ENCODE measurements at places on chromosomes 5 and 9.

DNA sequence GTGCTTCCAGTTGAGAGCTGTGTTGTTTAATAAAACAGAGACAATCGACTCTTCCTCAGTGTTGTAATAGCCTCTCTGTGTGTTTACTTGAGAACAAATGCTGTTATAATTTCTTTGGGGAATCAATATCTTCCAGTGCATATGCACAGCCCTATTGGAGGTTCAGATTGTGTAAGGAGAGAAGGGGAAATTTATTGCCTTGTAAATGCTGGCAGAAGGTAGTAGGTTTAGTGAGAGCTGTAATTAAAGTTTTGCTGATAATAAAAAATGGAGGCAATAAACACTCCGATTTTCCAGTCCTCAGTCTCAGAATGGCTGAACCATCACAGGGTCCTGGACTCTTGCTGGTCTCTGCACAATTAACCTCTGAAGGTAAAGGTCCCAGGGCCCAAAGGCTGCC, 128.3 kb downstream of the C5orf15 start:
- H3K36me3 ChIP-seq: no peaks in the 10 kb centered on the region
- H3K27me3 ChIP-seq: no peaks in the 10 kb centered on the region
- no peak overlapping the region for H3K4me3 ChIP-seq

DNA sequence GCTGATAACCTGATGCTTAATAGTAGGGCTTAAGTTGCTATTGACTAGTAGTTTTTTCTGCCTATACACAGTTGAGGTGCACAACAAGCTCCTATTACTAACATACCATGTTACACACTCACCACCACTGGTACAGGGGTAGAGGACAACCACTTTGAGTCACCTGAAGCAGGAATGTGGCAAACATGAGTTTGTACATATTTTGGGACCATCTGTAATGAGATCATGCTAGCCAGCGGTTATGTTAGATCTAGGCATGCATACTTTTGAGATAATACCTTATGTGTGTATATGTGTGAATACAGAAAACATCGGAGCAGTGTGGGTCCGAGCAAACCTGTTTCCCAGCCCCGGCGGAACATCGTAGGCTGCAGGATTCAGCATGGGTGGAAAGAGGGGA, 72.8 kb upstream of the NXNL2 start:
- H3K4me3 ChIP-seq: no peak overlapping the region
- H3K4me1 ChIP-seq: no peaks in the 10 kb centered on the region
- no peak overlapping the region for H3K27ac ChIP-seq
- H3K36me3 ChIP-seq: peaks cover 4% of the 10 kb centered on the region

GRCh38 chr9:71734950-71735349, 33.4 kb downstream of the CEMIP2 start:
- H3K4me1 ChIP-seq: no peaks in the 10 kb centered on the region
- peaks cover 17% of the 10 kb centered on the region for H3K36me3 ChIP-seq
- H3K27me3 ChIP-seq: no peaks in the 10 kb centered on the region
- no peak for DNase-seq
- no peak overlapping the region for H3K27ac ChIP-seq

- no peak for DNase-seq
- no peaks in the 10 kb centered on the region for H3K27me3 ChIP-seq
- H3K4me1 ChIP-seq: no peaks in the 10 kb centered on the region
- no peak overlapping the region for H3K27ac ChIP-seq
- no peaks in the 10 kb centered on the region for H3K36me3 ChIP-seq
Measured at GRCh38 chr9:72422214-72422613, 57.2 kb upstream of the ZFAND5 start.

DNA sequence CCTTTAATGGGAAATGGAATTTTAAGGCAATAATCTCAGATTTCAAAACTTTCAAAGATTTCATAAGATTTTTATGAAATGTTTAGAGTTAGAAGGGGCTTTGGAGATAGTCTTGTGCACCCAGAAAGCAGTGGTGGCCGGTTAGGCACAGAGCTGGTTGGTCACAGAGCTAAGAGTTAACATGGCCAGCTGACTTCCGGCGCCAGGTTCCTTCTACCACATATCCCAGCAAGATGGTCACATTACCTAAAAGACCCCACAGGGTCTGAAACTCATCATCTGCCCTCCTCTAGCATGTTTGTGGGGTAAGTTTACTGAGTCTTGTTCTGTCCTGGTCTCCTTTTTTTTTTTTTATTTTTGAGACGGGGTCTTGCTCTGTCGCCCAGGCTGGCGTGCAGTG, 19.3 kb downstream of the QRFP start:
- no peak overlapping the region for H3K4me3 ChIP-seq
- H3K27ac ChIP-seq: no peak overlapping the region
- H3K27me3 ChIP-seq: no peaks in the 10 kb centered on the region
- H3K4me1 ChIP-seq: no peaks in the 10 kb centered on the region

DNA sequence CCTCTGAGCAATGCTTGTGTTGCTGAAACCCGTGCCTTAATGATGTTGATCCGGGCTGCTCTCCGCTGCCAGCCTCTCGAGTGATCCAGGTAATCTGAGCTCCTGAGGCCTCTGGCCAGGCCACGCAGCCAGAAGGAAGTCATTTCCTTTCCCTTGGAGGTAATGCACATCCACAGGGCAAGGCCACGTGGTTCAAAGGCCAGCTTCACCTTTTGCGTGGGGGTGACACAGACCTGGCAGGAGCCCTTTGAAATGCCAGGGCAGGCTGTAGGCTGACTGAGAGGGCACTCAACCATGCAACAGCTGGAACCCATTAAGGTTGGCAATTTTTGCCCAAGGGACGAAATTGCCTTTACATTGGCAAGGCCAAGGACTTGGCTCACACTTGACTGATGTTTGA, 80.4 kb downstream of the LIX1 start:
- DNase-seq: no peak
- no peak overlapping the region for H3K4me3 ChIP-seq
- no peaks in the 10 kb centered on the region for H3K27me3 ChIP-seq

DNA sequence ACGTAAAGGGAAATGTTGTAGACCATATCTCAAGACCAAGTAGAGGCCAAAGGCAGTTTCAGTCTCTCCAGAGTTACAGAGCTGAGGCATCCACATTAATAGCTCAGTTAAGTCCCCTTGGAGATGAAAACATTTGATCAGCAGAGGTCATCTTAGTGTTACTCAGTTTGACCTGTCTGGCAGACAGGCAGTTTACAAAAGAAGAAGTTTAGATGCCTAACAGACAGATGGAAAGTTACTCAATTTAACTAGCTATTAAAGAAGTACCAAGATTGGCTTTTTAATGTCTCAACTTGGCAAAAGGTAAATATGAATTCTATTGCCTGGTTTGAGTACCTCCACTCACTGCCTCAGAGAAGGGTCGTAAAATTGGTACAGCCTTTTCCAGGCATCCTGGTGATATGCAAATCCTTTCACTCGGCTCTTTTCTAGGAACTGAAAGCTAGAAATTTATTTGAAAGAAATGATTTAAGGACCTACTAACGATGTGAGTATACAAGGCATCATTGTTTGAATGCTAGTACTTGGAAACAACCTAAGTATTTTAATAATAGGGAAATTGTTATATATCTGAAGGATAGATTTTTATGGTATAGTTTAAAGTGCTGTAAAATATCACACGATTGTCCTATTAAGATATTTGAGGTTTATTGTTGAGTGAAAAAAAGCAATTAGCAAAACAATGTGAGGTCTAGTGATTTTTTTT, 14.8 kb downstream of the ACO1 start:
- no peaks in the 10 kb centered on the region for H3K36me3 ChIP-seq
- H3K27ac ChIP-seq: no peak overlapping the region
- no peaks in the 10 kb centered on the region for H3K4me1 ChIP-seq
- no peak for DNase-seq
- no peaks in the 10 kb centered on the region for H3K27me3 ChIP-seq
- no peak overlapping the region for H3K4me3 ChIP-seq

GRCh38 chr5:90437663-90438062, 28.1 kb upstream of the CETN3 start:
- H3K27me3 ChIP-seq: no peaks in the 10 kb centered on the region
- no peak for DNase-seq
- H3K4me3 ChIP-seq: no peak overlapping the region
- no peak overlapping the region for H3K27ac ChIP-seq
- H3K36me3 ChIP-seq: no peaks in the 10 kb centered on the region

DNA sequence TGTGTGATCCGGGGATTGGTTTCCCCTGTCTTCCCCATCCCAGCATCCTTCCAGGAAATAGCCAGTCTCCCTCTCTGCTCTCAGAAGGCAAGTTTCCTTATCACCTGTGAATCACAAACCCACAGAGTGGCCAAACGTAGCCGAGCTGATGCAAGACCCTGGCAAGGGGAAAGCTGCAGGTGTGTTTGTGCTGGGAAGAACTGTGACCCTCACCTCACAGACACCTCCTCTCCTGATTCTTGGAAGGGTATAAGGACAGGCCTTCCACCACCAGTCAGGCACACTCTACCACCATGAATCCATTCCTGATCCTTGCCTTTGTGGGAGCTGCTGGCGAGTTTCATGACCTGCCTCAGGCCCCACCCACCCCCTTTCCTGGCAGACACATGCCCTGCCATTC, at the start of gene PRSS3:
Gene PRSS3 (plus strand): TSS at position 281 of the 400 bp plus-strand sequence. CDS start 13 bp downstream, at position 294.
- no peak for DNase-seq
- H3K4me1 ChIP-seq: no peaks in the 10 kb centered on the region
- H3K27ac ChIP-seq: no peak within 1 kb of the TSS
- H3K4me3 ChIP-seq: no peak within 1 kb of the TSS

DNA sequence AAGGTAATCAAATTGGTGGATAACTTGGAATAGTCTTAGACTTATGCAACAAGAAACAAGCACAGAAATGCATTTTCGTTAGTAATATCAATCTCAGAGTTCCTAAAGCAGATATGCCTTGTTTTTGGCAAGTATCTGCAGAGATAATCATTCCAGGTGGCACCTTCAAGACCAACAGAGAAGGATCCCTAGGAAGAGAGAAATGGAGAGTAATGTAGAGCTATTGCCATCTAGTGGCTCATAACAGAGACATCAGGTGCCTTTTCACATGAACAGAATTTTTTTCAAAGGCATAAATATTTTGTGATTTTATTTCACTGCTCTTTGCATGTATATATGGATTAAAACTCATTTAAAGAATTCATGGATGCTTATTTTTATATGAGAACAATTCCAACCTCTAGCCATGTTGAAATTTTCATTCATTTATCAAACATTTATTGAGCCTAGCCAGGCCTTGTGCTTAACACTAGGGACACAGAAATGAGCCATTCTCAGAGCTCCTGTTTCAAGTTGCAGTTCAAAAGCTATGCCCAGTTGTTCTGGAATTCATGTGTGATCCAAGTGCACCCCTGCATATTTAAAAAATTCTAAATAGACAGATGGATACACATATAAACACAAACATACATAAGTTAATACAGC, 117.5 kb upstream of the OR13F1 start:
- no peaks in the 10 kb centered on the region for H3K4me1 ChIP-seq
- no peaks in the 10 kb centered on the region for H3K36me3 ChIP-seq
- no peak overlapping the region for H3K27ac ChIP-seq
- no peak overlapping the region for H3K4me3 ChIP-seq

- no peak overlapping the region for H3K27ac ChIP-seq
- no peak overlapping the region for H3K4me3 ChIP-seq
- no peaks in the 10 kb centered on the region for H3K27me3 ChIP-seq
- H3K4me1 ChIP-seq: no peaks in the 10 kb centered on the region
Measured at GRCh38 chr9:122234022-122234748, 5.4 kb upstream of the LHX6 start.

DNA sequence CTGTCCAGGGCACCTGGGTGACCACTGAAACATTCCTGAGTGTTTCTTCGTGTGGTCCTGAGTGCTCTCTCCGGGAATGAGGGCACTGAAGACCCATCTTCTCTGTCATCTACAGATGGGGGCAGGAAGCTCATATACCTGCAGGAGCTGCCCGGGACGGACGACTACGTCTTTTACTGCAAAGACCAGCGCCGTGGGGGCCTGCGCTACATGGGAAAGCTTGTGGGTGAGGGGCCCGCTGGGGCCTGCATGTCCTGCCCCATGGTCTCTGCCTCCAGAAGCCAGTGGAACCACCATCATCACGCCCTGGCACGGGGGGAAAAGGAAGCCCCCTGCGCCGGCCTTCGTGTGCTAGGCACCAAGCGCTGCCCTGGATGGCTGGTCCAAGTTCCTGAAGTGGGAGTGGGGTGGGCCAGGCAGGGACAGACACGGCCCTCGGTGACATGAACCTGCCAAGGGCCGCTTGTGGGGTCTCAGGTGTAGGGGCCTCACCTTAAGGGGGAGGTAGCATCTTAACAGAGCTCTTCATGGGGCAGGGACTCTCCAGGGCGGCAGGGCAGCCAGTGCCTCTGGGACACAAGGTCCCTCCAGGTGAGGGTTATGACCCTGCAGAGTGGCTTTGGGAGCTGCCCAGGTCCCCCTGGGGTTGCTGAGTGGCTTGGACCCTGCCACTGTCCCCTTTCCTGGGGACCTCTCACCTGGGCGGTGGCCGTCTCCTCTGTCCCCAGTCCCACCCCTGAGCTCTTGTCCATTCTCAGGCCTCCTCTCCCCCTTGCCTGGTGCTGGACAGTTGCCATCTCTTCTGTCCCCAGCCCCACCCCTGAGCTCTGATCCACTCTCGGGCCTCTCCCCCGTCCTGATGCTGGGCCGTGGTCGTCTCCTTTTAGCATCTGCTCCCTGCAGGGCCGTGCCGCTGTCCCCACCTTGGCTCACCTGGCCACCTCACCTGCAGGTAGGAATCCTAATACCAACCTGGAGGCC, 2.1 kb downstream of the OBP2A start:
- DNase-seq: no peak
- no peak overlapping the region for H3K4me3 ChIP-seq
- H3K4me1 ChIP-seq: no peaks in the 10 kb centered on the region
- no peaks in the 10 kb centered on the region for H3K36me3 ChIP-seq
- H3K27ac ChIP-seq: no peak overlapping the region

DNA sequence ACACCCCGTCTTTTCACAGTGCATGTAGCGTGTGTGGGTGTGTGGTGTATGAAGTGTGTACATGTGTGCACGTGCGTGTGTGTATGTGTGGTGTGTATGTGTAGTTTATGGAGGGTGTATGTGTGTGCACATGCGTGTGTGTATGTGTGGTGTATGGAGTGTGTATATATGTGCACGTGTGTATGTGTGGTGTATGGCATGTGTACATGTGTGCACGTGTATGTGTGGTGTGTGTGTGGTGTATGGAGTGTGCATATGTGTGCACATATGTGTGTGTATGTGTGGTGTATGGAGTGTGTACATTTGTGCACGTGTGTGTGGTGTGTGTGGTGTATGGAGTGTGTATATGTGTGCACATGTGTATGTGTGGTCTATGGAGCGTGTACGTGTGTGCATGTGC, 13.2 kb downstream of the MYMK start:
- H3K36me3 ChIP-seq: no peaks in the 10 kb centered on the region
- no peak overlapping the region for H3K27ac ChIP-seq
- H3K4me1 ChIP-seq: peaks cover 31% of the 10 kb centered on the region
- no peak overlapping the region for H3K4me3 ChIP-seq
- no peaks in the 10 kb centered on the region for H3K27me3 ChIP-seq
- no peak for DNase-seq

DNA sequence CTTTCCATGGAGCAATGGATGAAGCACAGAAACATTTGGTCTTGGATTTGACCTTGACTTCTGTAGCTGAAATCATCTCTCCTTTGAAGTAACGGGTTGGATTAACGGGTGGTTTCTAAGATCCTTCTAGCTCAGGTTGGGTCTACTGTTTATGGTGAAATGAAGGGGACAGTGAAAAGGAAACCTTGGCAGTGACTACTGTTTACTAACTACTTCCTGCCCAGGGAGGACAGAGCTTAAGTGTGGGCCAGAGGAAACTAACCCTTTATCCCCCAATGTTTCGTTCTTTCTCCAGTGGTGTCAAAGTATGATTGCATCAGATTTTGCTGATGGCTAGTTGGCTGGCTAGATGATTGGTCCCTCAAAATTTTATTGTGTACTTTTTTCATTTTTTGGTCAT, 22.2 kb downstream of the SKP2 start:
- DNase-seq: no peak
- no peak overlapping the region for H3K27ac ChIP-seq
- peaks cover 69% of the 10 kb centered on the region for H3K36me3 ChIP-seq
